ENCODE measurements at places on chromosomes 4 and X. TPM values are rescaled to one million over a fixed set of nuclear protein-coding genes. Genes with fewer than 3 reads are reported as not detected.

GPM6B gene
- 180 TPM for total RNA-seq

EDNRA gene
- total RNA-seq = 2.1 TPM

TIGD4 gene
- 1.00 TPM for total RNA-seq

NAP1L2 gene
- total RNA-seq = not detected

Measured in melanocyte of skin (primary cell).